ENCODE measurements at places on chromosomes 7 and 10.
A peak's percentile ranks its signal among the peaks of the same experiment; 100 is the strongest.

DNA sequence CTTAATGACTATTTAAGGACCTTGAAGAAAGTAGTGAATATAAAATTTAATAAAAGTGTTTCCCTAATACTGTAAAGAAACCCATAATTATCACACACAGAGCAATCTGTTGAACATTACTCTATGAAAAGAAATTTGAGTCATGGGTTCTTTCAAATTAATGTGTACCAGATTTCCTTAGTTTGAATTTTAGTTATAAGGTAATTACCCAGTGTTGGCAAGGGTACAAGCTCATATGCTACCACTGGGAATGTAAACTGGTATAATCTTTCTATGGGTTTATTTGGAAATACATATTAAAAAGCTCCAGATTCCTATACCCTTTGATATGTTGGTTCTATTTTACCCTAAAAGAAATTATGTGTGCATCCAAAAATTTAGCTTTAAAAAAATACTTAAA lies 22.9 kb downstream of the PANK1 start:
- DNase-seq: no peak

DNA sequence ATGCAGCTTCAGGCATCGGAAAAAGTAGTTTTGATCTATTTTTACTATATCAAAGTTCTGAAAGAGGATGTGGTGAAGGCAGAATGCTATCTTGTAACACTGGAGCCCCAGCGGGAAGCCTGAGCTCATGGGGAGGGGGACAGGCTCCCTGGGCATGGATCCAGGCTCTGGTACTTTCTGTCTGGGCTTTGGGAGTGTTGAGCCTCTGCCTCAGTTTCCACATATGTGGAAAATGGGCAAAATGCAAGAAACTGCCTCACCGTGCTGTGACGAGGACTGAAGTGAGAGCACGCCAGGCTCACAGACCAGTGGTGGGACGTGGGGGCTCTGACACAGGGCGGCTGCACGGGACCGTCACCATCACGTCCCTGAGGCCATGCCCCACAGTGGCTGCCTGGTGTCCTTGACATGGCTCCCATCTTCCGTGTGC lies 182.9 kb upstream of the SHH start:
- DNase-seq: no peak

GRCh38 chr7:158453663-158454062 lies 134.0 kb downstream of the PTPRN2 start:
- DNase-seq: no peak

- DNase-seq: no peak
Measured at GRCh38 chr10:100829097-100829870, 83.5 kb upstream of the SLF2 start.

GRCh38 chr10:119680650-119681081 lies 29.5 kb downstream of the BAG3 start:
- no peak for DNase-seq

- no peak for DNase-seq
Measured at GRCh38 chr10:106900016-106900652, 264.4 kb downstream of the SORCS1 start.

DNA sequence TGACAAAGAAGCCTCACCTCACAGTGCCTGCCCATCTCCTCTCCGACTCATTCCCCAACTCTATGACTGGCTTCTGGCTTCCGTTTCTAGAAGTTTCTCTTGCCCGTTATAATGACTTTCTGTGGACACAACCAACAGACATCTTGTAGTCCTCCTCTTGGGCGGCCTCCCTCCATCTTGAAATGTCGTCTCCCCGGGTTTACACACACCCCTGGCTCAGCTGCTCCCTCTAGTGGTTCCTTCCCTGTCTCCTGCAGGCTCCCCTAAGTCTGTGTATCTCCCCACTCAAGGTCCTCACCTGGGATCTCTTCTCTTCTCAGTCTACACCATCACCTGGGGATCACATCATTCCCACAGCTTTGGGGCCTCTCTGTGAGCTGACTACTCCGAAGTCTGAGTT lies 123.4 kb upstream of the NEBL start:
- DNase-seq: peak; percentile 21

DNA sequence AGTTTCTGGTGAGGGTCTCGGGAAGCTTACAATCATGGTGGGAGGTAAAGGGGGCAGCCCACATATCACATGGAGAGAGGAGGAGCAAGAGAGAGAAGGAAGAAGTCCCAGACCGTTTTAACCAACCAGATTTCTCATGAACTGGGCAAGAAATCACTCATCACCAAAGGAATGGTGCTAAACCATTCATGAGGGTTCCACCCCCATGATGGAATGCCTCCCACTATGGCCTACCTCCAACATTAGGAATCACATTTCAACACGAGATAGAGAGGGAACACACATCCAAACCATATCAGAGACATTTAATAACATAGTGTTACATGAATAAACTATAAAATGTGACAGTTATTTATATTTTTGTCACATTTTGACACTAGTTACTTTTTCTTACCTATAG lies 214.8 kb upstream of the MAGI2 start:
- no peak for DNase-seq

- no peak for DNase-seq
Measured at GRCh38 chr7:92729172-92729571, 107.2 kb downstream of the CDK6 start.

DNA sequence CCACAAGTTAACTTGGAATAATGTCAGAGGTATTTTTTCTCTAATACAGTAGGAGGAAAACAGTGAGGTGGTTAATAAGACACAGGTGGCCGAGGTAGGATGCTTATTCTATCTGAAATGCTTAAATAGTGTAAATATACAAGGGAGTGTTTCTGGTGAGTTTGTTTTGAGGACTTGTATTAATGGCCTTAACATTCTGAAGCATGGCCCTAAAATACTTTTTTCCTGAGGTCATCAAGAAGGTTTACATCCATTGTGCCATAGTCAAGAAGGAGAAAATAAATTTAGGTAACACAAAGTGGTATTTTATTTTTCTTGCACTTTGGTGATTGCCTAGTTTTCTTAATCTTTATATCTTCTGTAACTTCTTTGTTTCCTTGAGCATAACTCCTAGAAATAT lies 18.8 kb downstream of the GNAI1 start:
- DNase-seq: no peak

- no peak for DNase-seq
Measured at GRCh38 chr10:491667-492424, 197.6 kb downstream of the DIP2C start.

GRCh38 chr7:83178066-83178465 lies 15.4 kb upstream of the PCLO start:
- DNase-seq: no peak

- DNase-seq: no peak
Measured at GRCh38 chr10:70544431-70545340, 57.9 kb downstream of the PRF1 start.

DNA sequence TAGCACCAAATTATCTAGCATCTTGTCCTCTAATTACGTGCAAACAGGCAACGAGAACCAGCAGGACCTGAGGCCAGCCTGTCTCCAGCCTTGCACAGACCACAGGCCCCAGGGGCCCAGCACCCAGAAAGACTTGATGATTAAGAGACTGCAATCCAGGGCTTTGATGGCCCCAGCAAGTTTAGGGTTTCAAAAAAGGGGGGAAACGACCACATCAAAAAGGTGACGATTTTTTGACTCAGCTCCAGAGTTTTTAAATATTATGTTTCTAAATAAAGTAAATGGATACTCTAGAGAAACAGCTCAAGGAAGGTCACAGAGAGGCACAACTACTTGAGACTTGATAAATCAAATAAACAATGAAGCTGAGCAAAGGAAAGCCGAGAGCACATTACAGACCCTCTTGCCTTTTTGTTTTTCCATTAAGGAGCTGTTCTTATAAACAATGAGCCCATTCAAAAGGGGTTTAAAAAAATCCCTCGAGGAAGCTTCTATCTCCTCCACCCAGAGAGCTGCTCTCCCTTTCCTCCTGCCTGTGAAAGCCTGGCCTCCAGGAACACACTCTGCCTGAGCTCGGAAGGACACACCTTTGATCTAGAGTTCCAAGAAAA lies 44.1 kb downstream of the GLI3 start:
- no peak for DNase-seq
